ENCODE measurements at places on chromosomes 7 and 10.

DNA sequence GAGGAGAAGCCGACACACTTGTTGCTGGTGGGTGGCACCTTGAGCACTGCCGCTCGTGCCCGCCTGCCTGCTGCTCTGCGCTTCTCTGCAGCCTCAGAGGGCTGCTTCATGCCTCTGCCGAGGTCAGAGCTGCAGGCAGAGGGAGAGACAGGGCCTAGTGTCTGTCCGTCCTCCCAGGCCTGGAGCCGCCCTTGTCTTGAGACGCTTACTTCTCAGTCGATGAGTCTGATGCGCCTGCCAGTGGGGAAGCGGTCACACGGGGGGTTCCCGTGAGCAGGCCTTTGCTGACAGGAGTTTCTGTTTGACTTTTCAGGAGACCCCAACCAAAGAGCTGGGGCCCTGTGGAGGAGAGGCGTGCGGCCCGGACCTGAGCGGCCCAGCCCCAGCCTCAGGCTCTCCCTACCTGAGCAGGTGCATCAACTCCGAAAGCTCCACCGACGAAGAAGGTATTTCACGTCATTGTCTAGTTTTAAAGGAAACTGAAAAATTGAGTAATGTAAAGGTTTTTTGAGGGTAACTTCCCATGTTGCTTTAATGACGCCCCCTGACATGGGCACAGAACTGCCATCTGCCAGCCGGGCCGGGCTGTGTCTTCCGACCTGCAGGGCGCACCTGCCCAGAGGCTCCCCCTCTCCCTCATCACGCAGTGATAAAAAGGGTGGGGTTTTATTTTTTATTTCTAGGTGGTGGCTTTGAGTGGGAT is 7.8 kb upstream of the BHLHA15 start:
- DNase-seq: no peak

- DNase-seq: peak; percentile 1
These were observed 602.9 kb upstream of the PFKP start for GRCh38 chr10:2464483-2464882.

DNA sequence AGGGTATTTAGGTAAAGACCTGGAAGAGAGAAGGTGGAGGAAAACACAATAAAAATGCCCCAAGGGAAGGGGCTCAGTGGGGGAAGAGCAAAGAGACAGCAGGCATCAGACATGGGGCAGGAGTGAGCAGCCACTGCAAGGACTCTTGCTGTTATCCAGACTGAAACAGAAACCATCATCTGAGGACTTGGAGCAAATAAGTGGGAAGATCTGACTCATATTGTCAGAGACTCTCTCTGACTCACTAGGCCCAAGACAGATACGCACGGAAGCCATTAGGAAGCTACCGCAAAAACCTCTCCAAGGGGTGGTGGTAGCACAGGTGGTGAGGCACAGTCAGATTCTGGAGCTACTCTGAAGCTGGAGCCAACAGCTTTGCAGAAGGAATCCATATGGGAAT is 110.7 kb downstream of the RNF32 start:
- DNase-seq: no peak

DNA sequence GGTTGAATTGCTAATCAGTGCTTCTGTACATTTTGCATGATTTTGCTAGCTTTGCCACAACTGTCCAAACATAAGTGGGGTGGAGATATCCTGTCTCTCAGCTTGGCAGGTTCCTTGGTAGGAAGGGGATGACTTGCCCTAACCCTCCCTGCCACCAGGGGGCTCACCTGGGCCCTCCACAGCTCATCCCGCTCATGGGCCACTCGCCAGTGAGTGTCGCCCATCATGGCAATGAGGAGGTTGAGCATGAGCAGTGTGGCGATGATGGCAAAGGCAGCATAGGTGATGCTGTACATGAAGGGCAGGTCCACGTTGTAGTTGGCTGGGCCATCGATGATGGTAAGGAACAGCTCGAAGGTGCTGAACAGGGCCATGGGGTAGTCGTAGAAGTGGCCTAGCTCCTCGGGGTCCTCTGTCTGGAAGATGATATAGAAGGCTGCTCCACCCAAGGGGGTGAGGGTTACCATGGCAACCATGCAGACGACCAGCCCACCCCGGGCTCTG is 12.2 kb downstream of the TRPV6 start:
- no peak for DNase-seq

GRCh38 chr7:139511315-139511714 is 12.2 kb upstream of the CLEC2L start:
- DNase-seq: no peak

- DNase-seq: no peak
These were observed 177.8 kb downstream of the TCF7L2 start for GRCh38 chr10:113127901-113128283.

DNA sequence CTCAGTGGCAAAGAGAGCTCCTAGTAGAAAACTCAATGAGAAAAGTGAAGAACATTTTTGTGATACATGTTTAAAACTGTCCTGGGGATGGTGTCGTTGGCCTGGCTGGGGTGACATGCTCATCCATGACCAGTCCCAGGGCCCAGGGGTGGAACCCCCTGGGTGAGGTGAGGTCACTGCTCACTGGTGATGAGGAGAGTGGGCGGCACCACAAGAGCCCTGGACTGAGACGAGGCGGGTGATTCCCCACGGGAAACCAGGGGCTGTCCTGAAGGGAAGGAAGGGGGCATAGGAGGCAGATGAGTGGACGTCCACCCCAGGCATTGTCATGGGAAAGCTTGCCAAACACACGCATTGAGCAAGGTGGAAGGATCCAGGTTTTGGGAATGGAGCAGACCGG is 54.6 kb downstream of the HTR5A start:
- DNase-seq: no peak

GRCh38 chr10:26361971-26362370 is 76.2 kb upstream of the APBB1IP start:
- no peak for DNase-seq

DNA sequence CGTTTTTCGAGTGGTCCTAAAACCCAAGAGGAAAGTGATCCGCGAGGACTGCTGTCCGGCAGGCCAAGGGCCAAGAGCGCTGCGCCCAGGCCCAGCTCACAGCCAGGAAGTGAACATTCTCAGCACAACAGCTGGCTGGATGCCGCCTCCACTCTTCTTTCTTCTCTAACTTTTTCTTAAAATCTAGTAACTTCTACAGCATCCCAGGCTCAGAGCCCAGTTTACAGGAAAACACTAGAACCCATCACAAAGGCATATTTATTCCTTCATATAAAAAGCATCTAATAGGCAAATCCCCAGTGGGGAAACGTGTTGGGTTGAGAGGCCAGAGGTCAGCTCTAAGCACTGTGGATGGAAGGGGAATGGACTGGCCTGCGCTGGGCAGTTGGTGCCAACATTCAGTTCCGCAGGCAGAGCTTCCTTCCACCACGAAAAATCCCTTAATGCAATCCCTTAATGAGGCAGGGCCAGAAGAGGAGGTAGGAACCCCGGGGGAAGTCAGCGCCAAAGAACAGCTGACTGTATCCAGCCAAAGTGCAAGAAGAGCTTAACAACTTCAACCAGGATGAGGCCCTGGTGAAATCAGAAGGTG is 74.8 kb downstream of the ZRANB1 start:
- DNase-seq: no peak

DNA sequence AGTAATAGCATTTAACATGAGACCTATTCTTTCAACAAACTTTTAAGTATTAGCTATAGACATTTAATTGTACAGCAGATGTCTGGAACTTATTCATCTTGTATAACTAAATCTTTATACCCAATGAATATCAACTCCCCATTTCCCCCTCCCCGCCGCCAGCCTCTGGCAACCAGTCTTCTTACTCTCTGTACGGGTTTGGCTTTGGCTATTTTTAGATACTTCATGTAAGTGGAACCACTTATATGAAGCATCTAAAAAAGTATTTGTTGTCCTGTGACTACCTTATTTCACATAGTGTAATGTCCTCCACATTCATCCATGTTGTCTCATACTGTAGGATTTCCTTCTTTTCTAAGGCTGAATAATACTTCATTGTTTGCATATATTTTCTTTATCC is 60.8 kb downstream of the RAB18 start:
- DNase-seq: no peak

- no peak for DNase-seq
These were observed 85.6 kb upstream of the IMMP2L start for GRCh38 chr7:111647881-111648280.

Measured in NCI-H1105 treated with DMSO at 0.1 percent for 48 hours (cell line).